NCI-H226 (cell line): ENCODE measurements at places on chromosomes 12 and 14.

- DNase-seq, result no peak
Observed at GRCh38 chr12:123924539-123924938, 48.1 kb downstream of the CCDC92 start.

- no peak for DNase-seq
Observed at GRCh38 chr12:67804168-67804567, 155.6 kb downstream of the DYRK2 start.

GRCh38 chr12:175250-175649, 38.7 kb downstream of the SLC6A12 start:
- no peak for DNase-seq

DNA sequence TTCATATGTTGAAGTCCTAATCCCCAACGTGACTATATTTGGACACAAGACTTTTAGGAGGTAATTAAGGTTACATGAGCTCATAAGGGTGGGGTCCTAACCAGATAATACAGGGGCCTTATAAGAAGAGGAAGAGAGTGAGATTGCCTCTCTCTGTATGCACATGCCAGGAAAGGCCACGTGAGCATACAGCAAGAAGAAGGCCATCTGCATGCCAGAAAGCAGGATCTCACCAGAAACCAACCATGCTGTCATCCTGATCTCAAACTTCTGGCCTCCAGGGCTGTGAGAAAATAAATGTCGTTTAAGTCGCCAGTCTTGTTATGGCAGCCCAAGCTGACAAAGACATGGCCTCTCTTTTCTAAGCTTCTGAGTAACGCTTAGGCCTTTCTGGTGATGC, 69.0 kb upstream of the GPHB5 start:
- DNase-seq, result no peak

GRCh38 chr12:27840229-27840999, 60.4 kb upstream of the MANSC4 start:
- no peak for DNase-seq

GRCh38 chr14:100474196-100474595, 113.0 kb downstream of the BEGAIN start:
- no peak for DNase-seq

DNA sequence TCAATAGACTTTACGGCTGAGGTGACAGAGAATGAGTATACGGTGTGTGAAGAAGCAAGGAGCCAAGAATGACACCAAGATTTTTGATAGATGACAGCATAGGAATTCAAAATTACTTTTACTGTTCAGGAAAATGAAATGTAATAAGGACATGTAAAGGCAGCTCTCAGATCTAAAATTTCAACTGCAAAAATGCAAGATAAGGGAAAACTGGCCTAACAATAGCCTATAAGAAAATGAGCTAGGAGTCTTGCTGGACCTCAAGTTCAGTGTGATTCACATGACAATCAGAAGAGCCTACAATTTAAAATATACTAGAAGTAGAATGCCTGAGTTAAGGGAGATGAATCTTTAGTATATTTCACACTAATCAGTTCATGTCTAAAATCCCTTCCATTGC, 102.0 kb downstream of the RPS29 start:
- DNase-seq, result no peak

DNA sequence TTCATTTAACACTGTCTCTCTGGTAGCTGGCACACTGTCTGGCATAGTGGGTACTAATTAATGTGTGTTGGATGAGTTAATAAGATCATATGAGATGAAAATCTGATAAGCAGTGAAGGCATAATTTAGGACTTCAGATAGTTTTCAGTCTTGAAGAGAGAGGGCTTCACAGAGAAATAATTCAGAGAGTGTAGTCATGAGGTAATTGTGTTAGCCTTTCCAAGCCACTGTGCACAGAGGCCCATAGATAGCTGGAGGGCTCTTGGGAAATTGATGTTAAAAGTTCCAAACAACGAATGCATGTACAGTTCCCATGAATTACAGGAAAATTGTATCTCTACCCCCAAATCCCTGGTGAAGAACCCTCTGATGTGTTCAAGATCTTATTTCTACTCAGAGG, 133.8 kb upstream of the HMGA2 start:
- no peak for DNase-seq

DNA sequence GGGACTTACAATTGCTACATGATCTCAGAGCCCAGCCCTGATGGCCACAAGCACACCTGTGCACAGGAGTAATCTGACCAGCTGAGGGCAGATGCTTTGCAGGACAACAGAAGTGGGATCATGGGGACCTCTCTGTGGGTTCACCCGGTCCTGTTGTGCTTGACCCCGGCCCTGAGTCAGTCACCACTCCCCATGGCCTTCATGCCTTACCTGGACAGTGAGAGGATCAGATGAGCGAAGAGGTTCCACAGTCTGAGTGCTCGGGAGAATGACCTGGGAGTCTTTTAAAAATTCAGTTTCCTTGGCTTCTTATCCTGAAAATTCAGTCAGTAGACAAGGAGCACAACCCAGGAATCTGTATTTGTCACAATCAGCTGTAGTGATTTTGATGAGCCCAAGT, 88.1 kb downstream of the NTF3 start:
- DNase-seq, result no peak

DNA sequence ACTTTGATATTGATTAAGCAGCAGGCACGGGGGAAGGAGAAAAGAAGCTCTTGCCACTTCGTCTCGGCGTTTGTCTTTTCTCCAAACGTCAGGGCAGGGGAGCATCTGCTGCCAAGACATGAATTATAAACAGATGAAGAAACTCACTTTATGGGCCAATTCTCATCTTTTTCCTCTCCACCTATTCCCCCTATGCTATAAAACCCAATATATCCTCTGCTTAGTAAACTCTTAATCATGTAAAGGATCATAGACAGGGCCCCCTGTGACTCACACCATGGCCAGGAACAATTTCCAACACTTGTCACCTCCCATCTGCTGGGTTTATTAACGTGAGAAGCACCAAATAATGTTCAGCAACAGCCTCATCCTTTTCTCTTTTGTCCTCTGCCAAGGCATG, 1092.1 kb upstream of the TMEM132C start:
- no peak for DNase-seq

DNA sequence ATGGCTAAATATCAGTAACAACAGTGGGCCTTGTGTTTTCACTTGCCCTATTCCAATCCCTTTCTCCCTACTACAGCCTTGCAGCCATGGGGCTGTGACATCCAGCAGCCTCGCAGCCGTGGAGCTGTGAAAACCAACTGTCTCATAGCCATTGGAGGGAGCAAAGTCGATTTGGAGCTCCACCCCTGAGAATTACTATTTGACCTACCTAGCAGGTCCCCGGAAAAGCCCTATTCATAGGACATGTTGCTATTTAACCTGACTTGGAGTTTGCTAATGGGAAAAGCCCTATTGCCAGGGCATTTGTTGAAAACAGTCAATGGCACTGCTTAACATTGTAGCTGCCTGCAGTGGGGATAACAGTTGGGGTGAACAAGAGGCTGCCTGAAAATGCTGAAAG, 33.3 kb downstream of the ERG28 start:
- DNase-seq, result no peak

- DNase-seq, result no peak
Observed at GRCh38 chr12:121295746-121296617, 527 bp downstream of the CAMKK2 start.

DNA sequence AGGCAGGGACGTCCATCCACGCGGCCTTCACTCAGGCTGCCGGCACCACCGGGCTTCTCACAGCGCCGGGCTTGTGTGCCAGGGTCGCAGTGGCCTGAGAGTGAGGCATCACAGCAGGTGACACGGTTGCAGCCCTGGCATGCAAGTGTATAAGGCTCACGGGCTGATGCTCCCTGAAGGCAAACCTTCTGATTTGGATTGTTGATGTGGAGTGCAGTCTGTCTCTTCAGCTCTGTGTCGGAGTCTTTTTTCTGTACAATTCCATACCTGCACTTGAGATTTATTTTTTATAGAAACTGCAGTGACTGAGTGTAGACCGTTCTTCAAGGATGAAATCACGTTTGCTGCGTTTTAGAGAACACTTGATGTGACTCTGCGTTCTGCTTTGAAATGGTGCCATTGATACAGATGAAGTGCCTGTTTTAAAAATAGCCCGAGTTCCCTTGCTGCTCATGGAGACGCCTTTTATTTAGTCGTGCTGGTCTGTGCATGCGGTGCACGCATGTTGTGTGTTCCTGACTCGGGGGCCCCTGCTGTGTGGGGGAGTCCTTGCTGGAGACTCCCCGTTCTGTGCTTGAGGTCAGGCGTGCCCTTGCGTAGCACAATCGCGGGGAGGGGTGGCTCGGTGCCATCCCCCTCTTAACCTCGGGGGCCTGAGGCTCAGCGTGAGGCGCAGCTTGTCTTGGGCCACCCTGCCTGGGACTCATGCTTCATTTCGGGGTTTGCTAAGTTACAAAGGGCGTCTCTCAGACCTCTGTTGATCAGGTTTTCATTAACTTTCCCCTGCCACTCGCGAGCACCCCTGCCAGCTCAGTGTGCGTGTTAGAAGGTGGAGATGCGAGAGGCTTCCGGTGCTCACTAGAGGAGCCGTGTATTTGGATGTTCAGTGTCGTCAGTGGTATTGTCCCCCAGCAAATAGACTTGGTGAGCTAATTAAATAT, 21.6 kb upstream of the AMN start:
- no peak for DNase-seq

DNA sequence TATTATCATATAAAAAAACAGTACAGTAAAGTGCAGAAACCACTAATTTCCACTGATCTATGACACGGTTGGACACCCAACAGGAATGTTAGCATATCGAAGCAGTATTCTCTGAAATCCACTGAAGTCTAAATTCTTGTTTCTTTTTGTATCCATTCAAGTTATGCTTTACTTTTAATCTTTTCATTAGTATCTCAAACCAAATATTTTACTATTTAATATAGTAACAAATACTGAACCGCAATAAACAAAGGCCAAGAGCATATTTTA, 41.1 kb downstream of the ATXN2 start:
- no peak for DNase-seq
